Kidney (tissue), 22 donors: ENCODE measurements at places on chromosomes 11 and 22. TPM values are rescaled to one million over a fixed set of nuclear protein-coding genes. Genes with fewer than 3 reads are reported as not detected.

Gene E2F8
- total RNA-seq = 0.66 TPM

Gene C11orf87
- total RNA-seq = not detected

Gene SIAE
- 59.7 TPM for total RNA-seq

Gene KCNE3
- 19.2 TPM for total RNA-seq

Gene LGALS12
- 0.44 TPM for total RNA-seq

Gene SYT8
- 1.7 TPM for total RNA-seq

Gene MMP27
- total RNA-seq = not detected

Gene ADM2
- total RNA-seq = 8.0 TPM

Gene JAM3
- 19.5 TPM for total RNA-seq

Gene LMNTD2
- 8.0 TPM for total RNA-seq

Gene OPCML
- 1.1 TPM for total RNA-seq

Gene NAALAD2
- total RNA-seq = 2.0 TPM

Gene DDTL
- 5.6 TPM for total RNA-seq

Gene OR8D1
- not detected for total RNA-seq

Gene SIDT2
- 37.4 TPM for total RNA-seq

Gene BBOX1
- 159 TPM for total RNA-seq

Gene ANO3
- total RNA-seq = 1.5 TPM

Gene TSGA10IP
- not detected for total RNA-seq

Gene OR5AN1
- total RNA-seq = not detected

Gene TUB
- total RNA-seq = 6.8 TPM

Gene TENM4
- 31.0 TPM for total RNA-seq

DNA sequence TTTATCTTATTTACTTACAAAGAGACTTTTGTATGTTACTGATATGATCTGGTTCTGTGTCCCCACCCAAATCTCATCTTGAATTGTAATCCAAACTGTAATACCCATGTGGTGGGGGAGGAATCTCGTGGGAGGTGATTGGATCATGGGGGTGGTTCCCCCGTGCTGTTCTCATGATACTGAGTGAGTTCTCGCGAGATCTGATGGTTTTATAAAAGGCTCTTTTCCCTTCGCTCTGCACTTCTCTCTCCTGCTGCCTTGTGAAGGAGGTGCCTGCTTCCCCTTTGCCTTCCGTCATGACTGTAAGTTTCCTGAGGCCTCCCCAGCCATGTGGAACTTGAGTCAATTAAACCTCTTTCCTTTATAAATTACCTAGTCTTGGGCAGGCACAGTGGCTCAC, 42.4 kb upstream of the WNT7B start:
- no peak for DNase-seq

GRCh38 chr11:57120192-57120965, 61.4 kb upstream of the LRRC55 start:
- DNase-seq = no peak

- DNase-seq = peak; percentile 36
Measured at GRCh38 chr11:125170001-125170509, 5.5 kb downstream of the PKNOX2 start.

DNA sequence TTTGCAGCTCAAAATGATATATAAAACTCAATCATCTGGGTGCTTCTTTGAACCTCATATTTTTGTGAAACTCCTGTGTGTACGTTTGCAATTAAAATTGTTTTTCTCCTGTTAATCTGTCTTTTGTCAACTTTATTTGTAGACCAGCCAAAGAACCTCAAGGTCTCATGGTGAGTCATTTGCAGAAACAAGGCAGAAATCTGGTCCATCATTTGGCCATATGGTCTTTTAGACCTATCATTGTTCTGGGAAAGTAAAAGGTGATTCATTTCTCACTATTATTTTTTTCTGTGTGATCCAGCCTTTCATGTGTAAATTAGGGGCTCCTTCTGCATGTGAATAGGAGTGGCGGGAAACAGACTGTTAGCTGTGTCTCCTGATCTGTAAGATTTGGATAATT, 399.1 kb upstream of the DDI1 start:
- no peak for DNase-seq

GRCh38 chr11:16840951-16841350, 102.5 kb downstream of the C11orf58 start:
- no peak for DNase-seq

DNA sequence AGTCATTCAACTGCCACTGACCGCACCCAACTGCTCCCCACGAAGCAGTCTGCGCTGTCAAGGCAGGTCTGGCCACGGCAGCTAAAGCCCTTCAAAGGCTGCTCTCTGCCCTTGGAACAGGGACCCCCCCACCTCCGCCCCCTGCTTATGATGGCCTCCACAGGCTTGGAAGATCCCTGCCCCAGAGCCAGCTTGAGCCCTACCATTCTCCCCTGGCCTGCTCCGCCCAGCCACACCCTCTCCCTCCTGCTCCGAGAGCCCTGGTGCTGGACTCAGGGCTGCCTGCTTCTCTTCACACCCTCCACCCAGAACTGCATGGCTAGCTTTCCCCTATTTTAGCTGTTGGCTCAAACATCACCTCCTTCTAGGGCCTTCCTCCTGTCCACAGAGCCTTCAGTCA, 19.0 kb downstream of the ZMAT5 start:
- no peak for DNase-seq

DNA sequence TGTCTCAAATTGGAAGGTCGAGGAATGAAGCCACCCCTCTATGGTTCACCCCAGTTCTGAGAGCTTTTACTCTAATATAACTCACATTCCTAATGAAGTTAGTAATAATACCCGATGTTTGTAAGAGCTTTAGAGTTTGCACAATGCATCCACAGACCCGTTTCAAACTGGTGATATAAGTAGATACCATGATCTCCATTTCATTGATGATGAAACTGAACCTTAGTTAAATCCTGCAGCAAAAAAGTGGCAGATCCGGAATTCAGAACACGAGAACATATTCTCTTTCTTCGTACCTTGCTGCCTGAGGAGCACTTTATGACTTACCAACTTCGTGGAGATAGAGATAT, 757 bp upstream of the RBFOX2 start:
- DNase-seq = no peak

GRCh38 chr22:30033137-30033536, 47.1 kb upstream of the HORMAD2 start:
- no peak for DNase-seq

DNA sequence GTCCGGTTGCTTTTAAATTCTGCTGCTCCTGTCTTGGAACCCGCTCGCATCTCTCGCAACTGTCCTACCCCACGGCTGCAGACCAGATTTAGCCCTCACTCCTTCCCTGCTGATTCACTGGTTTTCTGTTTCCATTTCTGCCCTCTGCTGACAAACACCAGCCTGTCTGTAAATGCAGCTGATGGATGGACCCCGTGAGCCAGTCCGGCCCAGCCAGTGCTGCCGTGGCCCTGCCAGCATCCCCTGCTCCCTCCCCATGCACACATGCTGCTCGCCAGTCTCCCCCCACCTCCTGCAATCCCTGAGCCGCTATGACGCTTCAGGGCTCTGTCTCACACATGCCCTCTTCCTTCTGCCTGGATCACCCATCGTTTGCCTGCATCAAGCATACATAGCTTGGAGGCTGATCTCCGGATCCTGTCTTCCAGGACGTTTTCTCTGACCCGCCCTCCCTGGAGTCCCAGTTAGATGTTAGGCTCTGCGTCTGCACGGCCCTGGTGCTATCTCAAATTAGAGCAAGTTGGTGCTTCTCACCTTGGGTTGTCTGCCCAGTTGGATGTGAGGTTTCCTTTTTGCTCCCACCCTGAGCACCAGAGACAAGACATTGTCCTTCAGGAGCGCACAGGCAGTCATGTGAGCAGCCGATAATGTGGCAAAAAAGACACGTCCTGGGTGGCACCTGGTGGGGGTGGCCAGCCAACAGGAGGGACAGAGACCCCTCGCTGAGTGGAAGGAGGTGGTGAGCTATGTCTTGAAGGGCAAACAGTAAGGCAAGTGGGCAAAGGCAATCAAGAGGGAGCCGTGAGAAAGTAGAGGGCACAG, 4.3 kb upstream of the ACR start:
- peak; percentile 56 for DNase-seq

DNA sequence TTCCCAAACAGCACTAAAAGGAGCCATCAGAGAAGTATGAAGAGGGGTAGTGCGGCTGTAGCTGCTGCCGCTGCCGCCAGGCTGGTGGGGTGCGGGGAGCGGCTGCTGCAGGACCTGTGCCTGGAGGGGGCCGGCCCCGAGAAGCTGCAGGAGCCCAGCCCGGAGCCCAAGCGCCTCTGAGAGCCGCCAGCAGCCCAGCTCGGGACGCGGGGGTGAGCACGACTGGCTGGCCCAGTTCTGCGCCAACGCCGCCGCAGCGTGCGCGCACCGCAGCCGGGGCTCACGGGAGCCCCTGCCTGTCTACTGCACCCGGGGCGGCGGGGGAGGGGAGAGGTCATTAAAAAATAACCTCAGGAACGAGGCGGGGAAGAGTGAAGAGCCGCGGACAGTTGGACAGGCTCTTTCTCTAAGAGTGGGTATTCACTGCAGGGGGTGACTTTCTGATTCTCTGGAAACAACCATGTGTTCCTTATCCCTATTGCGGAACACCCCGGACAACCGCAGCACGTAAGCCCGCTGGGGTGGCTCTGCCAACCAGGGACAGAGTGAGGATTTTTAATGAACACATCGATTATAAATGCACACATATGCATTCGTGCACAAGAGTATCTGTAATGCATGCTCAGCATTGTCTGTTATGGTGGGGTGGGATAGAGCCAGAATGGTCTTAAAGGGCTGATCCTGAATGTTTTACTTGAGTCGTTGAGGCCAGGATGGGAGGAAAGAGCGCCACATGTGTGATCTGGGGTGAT, 453 bp downstream of the GAS2 start:
- DNase-seq = peak; percentile 73

GRCh38 chr11:44773351-44773965, 46.7 kb downstream of the TSPAN18 start:
- DNase-seq = peak; percentile 42

DNA sequence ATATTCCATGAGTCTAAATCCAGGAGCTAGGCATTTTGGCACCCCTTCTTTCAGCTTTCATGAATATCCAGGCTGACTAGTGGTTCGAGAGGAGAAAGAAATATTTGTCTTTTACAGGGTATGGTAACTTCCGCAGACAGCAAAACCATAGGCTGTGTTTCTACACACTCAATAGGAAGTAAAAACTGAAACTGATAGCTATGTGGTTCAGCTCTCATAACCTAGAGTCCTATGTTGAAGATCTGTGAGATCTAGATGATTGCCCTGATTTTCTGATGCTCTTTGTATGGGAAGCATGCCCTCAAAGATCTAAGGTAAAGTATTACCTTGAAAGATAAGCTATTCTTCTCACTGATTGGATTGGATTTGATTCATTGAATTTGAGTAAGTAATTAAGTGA, 118.3 kb downstream of the CD44 start:
- no peak for DNase-seq

GRCh38 chr11:117303101-117303500, 12.0 kb downstream of the BACE1-AS start:
- DNase-seq = no peak

GRCh38 chr11:34408580-34409172, 30.1 kb upstream of the CAT start:
- DNase-seq = no peak

DNA sequence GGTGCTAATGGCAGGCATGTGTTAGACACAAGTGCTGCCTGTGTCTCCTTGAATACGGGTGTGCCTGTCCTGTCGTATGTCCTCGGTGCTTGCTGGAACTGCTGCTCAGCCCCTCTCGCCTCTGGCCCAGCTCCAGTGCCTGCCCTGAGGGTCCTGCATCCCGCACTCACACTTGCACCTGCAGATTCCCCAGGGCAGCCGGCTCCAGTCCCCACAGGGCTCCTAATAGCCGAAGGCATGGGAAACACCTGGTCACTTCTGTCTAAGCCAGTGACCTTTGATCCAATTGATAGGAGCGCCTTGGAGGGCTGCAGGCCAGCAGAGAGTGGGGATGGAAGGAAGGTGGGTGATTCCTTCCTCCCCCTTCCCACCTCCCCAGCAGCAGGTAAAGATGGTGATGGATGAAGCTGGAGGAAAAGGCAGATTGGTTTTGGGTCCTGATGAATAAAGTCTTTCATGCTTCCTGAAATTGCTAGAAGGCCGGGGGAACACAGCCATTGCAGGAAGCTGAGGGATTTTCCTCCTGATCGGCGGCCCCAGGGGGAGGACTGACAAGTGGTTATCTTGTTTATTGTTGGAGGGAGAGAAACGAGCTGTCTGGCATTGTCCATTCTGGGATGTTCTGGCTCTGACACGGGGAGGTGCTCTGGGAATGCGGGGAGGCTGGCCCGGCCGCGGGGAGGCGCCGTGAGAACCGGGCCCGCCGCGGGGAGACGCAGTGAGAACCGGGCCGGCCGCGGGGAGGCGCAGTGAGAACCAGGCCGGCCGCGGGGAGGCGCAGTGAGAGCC, 110.9 kb upstream of the B3GAT1 start:
- DNase-seq = peak; percentile 41

GRCh38 chr11:126113515-126113957, 50.9 kb upstream of the CDON start:
- DNase-seq = peak; percentile 68

GRCh38 chr11:11163236-11163635, 189.8 kb downstream of the CSNK2A3 start:
- no peak for DNase-seq

DNA sequence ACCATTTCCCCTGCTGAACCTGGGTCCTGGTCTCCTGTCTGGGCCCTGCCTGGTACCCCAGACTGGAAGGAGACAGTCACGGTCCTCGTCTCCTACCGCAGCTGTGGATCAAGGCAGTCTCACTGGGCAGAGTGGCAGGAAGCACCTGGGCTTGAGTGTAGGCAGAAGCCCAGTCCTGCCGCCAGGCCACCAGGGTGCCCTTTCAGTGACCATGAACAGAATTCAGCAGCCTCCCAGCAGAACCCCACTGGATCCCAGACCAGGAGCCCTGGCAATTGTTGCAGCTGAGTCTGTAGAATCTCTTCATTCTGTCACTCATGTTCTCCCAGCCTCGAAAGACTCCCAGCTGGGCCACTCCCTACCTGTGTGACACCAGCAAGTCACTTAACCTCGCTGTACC, 25.5 kb upstream of the CREB3L1 start:
- DNase-seq = no peak

- no peak for DNase-seq
Measured at GRCh38 chr11:119693253-119693815, 35.7 kb downstream of the NECTIN1 start.

GRCh38 chr22:28925916-28926315, 42.5 kb downstream of the ZNRF3 start:
- no peak for DNase-seq
